Activated CD4-positive, alpha-beta memory T cell treated with anti-CD3 and anti-CD28 coated beads for 36 hours (primary cell): ENCODE measurements at places on chromosomes 5 and 9.
A peak's percentile ranks its signal among the peaks of the same experiment; 100 is the strongest.

DNA sequence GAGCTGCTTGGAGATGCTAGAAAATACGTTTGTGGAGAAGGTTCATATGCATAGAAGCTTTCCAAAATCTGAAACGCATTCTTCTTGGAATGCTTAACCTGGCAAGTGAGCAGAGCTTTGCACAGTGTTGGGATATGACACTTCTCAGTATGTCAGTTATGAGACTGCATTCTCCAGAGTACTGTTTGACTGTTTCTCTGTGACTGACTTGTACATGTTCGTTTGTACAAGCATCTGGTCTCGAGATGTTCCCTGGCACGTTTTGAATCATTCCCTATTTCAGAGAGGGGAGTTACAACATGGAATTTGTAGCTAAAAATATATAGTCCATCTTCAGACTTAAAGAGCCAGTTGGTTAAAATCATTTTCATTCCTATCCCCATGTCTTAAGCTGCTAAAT lies 272.4 kb downstream of the ARRDC3 start:
- no peak for DNase-seq

DNA sequence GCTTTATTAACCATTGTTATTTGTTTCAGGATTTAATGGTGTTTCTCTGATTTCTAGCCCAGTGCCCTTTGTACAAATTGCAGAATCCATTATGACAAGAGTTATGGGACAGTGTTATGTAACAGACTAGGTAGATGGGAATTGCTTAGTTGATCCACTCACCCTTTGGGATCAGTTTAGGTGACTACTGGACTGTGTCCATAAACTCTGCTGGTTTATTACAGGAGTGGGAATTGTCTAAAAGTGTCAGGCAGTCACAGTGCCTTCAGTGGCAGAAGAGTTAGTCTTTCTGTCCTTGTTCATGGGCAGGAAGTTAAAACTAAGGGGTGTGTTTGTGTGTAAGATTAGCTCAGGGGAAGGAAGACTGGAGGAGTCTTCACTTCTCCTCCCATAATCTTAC lies 29.3 kb downstream of the RCL1 start:
- no peak for DNase-seq

DNA sequence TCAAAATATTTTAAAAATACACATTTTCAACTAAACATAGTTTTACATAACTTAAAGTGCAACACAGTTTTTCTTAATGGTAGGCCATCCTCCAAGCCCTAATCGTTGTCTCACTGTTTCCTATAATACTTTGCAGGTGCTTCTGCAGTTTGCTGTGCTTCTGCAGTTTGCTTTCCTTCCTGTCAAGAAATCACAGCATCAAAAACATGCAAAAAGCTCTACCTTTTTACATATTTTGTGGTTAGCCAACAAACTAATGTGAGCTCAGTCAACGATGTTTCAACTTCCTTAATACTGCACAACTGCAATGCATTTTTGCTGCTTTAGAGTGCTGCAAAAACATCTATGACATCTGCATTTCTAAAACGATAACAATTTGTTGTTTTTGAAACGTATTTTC lies 25.2 kb downstream of the EMB start:
- DNase-seq, result no peak

DNA sequence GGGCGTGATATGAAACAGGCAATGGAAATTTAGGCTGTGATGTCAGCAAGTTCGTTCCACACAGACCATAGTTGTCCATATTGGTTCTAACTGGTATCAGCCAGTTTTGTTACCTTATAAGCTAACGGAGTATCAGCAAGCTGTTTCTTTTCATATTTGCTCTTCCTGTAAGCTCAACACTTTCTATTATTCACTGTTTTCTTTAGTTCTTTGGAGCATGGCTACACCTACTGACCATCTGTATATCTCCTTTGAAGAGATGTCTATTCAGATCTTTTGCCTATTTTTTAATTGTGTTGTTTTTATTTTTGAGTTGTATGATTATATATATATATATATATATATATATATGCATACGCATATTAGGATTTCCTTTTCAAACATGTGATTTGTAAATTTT lies 1057.2 kb upstream of the CDH10 start:
- DNase-seq, result no peak

GRCh38 chr5:36462295-36463021 lies 143.9 kb upstream of the SLC1A3 start:
- DNase-seq, result no peak

- DNase-seq, result no peak
Measured at GRCh38 chr9:76537150-76537646, 78.2 kb downstream of the GCNT1 start.

DNA sequence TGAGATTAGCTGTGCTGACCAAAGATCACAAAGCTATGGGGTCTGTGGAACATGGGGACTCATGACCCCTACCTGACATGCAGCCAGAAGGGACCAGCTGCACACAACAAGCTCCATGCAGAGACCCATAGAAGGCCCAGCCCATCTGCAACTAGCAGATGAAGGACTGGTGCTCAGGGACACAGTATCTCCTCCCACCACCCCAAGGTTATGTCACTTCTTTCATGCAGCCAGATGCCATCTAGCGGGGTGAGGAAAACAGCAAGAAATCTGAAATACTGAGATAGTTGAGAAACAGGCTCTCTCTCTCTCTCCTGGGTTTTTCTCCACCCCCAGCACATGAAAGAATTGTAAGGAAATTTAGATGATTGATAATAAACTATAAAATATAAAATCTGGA lies 161.3 kb upstream of the DAPK1 start:
- no peak for DNase-seq

DNA sequence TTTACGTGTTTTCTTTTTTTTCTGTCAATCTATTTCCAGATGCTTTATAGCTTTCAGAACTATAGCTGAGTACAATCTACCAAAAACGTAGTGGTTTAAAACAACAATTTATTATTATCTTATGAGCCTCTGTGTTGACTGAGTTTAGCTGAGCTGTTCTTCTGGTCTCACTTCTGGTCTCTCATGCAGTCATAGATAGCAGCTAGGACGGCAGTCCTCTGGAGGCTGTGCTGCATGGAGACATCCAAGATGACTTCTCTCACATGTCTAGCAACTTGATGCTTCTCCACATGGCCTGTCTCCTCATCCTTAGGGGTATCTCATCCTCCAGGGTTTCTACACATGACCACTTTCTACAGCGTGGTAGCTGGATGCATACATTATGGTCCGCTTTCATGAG lies 22.0 kb upstream of the RAD23B start:
- DNase-seq, result no peak

- no peak for DNase-seq
Measured at GRCh38 chr9:91908293-91908623, 41.8 kb downstream of the ROR2 start.

- DNase-seq, result no peak
Measured at GRCh38 chr5:134245101-134245604, 19.3 kb upstream of the PPP2CA start.

GRCh38 chr5:5584236-5584745 lies 161.8 kb downstream of the ICE1 start:
- no peak for DNase-seq

DNA sequence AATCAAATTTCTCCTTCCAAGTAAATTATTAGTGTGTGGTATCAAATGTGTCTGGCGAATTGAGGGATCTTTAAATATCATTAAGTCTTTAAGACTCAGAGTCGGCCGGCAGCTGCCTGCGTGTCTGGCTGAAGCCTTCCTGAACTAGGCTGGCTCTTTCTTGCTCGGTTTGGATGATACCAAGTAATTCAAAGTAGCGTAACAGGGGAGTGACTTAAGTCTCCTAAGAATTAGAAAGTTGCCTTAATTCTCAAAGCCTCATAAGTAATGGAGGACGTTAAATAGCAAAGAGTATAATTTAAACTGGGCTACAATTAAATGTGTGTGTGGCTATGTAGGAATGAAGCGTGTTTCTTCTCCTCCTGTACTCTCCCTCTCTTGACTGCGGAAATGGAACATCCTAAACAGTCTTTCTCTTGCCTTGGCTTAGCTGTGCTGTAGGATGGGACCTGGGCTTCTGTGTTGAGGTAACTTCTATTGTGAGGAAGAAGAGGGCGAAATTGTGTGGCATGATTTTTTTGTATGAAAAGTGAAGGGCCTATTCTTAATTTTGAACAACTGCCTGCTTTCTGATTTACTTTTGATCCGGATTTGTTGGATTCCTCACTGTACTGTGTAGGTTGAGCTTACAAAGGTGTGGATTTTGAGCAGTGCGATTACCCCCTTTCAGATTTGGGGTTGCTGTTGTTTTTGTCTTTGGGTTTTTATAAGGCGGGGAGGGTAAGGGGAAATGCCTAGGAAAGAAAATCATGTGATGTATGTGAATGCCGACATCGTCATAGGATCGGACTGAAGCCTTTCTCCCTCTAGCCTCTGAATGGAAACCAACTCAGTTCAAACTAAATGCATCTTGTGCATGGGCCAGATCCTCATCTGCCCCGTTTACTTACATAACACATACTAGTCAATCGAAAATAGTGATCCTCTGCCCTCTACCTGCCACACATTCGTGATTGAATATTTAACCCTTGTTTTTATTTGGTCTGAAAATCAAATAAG lies 29.9 kb downstream of the CPEB4 start:
- DNase-seq, result peak; percentile 65

DNA sequence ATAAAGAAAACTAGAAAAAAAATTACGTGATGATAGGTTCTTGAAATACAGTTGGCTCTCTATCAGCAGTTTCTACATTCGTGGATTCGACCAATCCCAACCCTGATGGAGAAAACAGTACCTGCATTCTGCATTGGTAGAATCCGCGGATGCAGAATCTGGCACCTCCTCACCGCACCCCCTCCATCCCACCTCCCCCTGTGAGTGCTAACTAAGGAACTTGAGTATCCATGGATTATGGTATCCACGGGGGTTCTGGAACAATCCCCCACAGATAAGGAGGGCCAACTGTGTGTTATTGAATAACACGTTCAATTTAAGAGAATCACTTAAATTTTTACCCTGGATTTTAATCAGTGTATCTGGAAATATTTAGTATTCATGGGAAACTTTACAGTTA lies 10.5 kb upstream of the PSIP1 start:
- no peak for DNase-seq

DNA sequence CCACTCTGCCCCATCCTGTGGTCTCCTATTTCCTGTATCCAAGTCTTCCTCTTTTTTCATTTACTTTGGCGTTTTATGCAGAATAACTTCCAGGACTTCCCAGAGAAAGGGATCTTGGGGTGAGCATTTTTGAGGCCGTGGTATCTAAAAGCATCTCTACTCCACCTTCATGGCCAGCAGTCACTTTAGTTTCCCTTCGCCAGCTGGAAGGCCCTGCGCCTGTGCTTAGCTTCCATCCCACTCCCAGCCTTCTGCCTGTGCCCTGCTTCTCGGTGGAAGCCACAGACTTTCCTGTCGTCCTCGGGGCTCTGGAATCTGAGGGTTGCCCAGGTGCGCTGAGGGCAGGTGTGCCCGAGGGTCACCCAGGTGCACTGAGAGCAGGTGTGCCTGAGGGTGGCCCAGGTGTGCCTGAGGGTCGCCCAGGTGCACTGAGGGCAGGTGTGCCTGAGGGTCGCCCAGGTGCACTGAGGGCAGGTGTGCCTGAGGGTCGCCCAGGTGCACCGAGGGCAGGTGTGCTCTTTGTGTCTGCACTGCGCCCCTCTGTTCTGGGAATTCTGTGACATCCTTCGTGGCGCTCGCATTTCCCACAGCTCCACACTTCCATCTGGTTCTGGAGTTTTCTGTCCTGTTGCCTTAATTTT lies 32.4 kb upstream of the LRRC14B start:
- DNase-seq, result no peak

GRCh38 chr9:99762470-99762869 lies 59.2 kb upstream of the NR4A3 start:
- DNase-seq, result no peak

GRCh38 chr9:127396253-127396807 lies 639 bp upstream of the SLC2A8 start:
- DNase-seq, result no peak

GRCh38 chr5:2687746-2688145 lies 63.7 kb downstream of the IRX2 start:
- no peak for DNase-seq

DNA sequence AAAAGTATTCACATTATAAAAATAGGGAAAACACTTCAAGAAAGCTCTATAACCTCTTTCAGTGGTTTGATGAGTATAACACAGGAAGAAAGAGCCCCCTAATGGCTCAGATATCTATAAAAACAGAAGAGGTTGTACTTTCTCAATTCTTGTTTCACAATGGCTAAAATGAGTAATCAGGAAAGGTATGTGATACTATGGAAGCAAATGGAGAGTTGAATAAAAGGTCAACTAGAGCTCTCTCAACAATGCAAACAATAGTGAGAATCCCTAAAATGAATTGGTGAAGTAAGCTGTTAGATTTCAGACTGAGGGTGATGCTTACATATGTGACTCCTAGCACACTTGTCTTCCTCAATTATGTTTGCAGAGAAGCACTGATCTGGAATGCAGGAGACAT lies 584.6 kb upstream of the CDH18 start:
- no peak for DNase-seq

- DNase-seq, result no peak
Measured at GRCh38 chr5:93311881-93312280, 269.1 kb downstream of the NR2F1-AS1 start.

- DNase-seq, result peak; percentile 47
Measured at GRCh38 chr9:124551472-124552272, 44.5 kb upstream of the NR5A1 start.

DNA sequence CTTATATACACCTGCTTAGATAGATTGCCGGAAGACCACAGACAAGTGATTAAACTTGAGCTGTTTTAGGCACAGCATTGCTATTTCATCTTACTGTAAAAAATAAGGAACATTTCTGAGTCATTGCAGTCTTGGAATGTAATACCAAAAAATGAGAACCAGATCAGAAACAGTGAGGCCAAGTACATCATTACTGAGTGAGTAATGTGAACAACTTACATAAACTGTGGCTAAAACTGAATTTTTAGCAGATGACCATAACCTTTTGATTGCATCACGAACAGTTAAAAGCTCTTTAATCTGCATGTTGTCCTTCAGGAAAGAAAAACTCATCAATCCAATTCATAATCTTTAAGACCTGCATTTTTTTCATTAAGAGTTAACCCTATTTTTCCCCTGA lies 157.1 kb upstream of the FGF10 start:
- DNase-seq, result no peak

GRCh38 chr5:127599847-127600246 lies 49.0 kb upstream of the CTXN3 start:
- DNase-seq, result no peak

DNA sequence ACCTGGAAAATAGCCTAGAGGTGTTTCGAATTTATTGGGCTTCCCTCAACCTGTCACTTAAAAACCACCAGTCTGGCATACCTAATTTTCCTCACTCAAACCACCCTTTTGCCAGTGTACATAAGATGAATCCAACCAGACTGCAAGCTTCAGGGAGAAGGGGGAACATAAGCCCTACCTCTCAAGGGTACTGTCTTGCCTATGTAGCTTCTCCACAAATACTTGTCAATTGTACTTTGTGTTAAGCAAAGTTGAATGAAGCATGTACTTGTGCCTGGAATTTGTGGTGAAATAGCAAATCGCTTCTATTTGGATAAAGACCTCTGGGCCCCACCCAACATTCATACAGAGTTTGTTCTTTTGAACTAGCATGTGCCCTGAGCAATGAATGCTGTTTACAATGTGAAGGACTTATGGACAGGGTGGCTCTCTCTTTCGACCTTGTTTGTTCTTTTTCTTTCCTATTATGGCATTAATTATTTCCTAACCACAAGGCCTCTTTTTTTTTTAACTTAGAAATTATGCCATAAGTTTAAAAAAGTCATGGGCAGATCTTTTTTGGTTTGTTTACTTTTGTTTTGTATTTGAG lies 580.2 kb downstream of the EBF1 start:
- DNase-seq, result no peak
